ENCODE measurements at places on chromosomes 11 and 22.

DNA sequence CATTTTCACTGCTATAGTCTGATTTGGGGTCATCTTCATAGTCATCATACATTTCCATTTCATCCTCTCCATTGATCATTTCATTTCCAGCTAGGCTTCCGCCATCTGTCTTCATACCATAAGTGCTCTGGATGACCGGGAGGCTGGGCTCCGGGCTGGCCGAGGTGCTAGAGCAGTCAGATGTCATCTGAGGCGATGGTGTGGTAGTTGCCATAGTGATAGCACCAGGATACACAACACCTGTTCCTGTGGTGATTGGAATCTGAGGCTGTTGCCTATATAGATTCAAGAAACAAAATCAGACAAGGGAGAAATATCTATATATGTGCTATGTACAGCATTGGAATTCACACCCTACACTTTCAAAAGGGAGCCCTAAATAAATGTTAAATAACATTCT lies 383.5 kb downstream of the SOX6 start:
- no peak for DNase-seq

DNA sequence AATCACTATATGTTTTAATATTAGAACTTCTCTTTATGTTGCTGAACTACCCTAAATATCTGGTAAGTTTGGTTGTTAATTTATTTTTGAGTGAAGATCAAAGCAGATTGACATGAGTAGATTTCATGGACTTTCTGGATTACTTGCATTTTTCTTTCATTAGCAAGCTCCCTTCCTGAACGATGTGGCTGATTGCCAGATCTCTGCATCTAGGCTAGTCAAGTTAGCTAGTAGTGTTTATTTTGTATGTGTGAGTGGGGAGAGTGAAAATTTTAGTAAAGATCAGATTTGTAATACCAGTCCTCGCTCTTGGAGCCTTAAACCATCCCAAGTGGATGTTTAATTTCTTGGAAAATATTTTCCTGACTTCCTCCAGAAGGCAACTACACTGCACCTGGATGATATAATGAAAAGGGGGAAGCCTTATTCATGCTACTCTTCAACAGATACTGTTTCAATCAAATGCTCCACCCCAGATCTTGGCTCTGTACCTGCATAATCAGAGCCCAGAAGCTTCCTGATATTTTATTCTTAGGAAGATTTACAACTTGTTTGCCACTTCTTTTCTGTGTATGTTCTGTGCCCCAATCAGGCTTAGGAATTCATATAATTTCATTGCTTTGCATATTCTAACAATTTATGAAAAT lies 143.2 kb upstream of the GRIA4 start:
- DNase-seq = no peak

GRCh38 chr11:45805305-45806071 lies 539 bp downstream of the SLC35C1 start:
- no peak for DNase-seq

DNA sequence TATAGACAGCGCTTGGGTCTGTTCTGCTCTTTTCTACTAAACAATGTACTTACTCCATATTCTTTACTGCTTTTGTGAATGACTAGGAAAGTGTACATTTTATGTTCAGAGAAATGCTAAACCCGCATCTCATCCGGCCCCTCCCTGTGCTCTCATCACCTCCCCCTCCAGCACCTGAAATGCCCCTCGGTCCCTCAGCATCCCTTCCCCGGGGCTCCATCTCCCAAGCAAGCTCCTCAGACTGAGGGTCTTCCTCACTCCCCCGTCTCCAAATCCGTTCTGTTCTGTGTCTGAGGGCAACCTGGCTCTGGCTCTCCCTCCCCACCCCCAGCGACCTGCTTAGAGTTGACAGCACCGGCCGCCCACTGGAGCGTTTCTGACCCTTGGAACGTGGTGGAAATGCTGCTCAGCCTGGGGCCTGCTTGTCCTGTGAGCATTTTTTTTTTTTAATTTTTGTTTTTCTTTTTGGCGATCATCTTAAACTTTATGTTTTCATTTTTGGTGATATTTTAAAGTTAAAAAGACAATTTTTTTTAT lies 1.4 kb downstream of the SELENOO start:
- no peak for DNase-seq

DNA sequence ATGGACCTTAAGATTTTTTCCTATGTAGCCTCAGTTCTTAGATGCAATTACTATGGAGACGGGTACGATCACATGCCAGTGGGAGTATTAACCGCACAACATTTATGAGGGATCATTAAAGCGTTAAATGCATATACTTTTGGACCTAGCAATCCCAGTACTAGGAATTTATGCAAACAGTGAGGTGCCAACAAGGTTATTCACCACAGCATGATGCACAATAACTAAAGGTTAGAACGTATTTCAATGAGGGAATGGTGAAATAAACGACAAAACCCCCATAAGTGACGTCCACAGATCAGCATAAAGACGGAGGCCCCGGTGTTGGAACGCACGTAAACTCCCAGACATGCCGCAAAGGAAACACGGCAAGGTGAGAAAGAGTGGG lies 539 bp downstream of the SIRT3 start:
- DNase-seq = no peak

GRCh38 chr11:10752061-10752460 lies 1.0 kb downstream of the CTR9 start:
- no peak for DNase-seq

- no peak for DNase-seq
Measured at GRCh38 chr11:120273432-120273831, 33.5 kb downstream of the POU2F3 start.

- no peak for DNase-seq
Measured at GRCh38 chr22:36546092-36546804, 17.3 kb upstream of the EIF3D start.

- DNase-seq = no peak
Measured at GRCh38 chr22:46693634-46694415, 44.2 kb downstream of the CERK start.

- DNase-seq = no peak
Measured at GRCh38 chr11:74926304-74927030, 22.4 kb downstream of the XRRA1 start.

DNA sequence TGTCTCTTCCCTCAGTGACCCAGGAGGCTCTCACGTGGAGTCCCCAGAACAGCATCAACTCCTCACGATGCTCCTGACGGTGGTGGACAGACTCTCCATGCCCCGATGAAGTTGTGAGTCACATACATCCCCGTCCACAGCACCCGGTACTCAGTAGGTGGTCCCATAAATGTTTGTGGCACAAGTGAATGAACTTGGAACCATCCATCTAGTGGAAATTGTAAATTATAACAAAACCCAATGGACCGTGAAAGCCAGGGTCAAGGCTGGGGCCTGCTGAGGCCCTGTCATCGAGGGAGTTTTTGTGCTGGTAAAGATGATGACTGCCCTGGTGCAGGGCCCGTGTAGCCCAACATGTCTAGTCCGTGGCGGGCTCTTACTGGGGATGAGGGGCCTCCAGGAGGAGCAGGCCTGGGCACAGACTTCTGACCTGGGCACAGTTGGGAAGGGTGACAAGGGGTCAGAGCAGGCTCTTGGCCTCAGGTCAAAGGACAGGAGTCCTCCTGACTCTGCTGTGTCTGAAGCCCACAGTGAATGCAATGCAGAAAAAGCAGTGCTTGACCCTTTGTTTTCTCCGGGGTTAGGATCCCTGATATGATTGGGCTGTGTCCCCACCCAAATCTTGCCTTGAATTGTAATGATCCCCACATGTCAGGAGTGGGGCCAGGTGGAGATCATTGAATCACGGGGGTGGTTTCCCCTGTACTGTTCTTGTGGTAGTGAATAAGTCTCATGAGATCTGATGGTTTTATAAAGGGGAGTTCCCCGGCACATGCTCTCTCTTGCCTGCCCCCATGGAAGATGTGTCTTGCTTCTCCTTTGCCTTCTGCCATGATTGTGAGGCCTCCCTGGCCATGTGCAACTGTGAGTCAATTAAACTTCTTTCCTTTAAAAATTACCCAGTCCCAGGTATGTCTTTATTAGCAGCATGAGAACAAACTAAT lies 20.0 kb upstream of the SMIM38 start:
- no peak for DNase-seq

- DNase-seq = no peak
Measured at GRCh38 chr11:77110836-77111235, 8.2 kb downstream of the OMP start.

GRCh38 chr11:36507824-36508489 lies 2.1 kb downstream of the TRAF6 start:
- no peak for DNase-seq

DNA sequence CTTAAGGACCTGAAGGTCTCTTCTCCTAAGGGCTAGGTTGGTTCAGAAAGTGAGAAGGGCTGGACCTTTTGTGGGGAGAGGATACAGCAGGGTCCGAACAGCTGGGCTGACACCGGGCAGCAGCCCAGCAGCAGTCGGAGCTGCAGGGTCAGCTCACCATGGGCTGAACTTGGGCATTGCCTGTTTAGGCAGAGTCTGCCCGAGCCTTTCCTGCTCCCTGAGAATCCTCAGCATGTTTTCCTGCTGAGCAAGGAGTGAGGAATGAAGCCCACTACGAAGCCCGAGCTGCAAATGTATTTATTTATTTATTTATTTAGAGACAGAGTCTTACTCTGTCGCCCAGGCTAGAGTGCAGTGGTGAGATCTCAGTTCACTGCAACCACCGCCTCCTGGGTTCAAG lies 83.9 kb downstream of the PTPRJ start:
- no peak for DNase-seq

GRCh38 chr11:73206801-73207200 lies 11.3 kb upstream of the P2RY2 start:
- no peak for DNase-seq

GRCh38 chr11:12377106-12377823 lies at the start of gene PARVA:
Gene PARVA, plus strand, starts transcription at chr11:12377571. Its CDS starts 77 bp downstream, at chr11:12377648.
- DNase-seq = no peak

GRCh38 chr11:134580610-134580975 lies 168.6 kb upstream of the B3GAT1 start:
- DNase-seq = no peak

- no peak for DNase-seq
Measured at GRCh38 chr11:20032577-20033260, 127.6 kb downstream of the DBX1 start.

- no peak for DNase-seq
Measured at GRCh38 chr11:2806351-2807024, 79.1 kb downstream of the CDKN1C start.

GRCh38 chr11:26014456-26015115 lies 317.3 kb upstream of the ANO3 start:
- no peak for DNase-seq

GRCh38 chr11:112590764-112591163 lies 330.1 kb upstream of the PLET1 start:
- no peak for DNase-seq

- no peak for DNase-seq
Measured at GRCh38 chr11:98766903-98767302, 253.8 kb upstream of the CNTN5 start.

DNA sequence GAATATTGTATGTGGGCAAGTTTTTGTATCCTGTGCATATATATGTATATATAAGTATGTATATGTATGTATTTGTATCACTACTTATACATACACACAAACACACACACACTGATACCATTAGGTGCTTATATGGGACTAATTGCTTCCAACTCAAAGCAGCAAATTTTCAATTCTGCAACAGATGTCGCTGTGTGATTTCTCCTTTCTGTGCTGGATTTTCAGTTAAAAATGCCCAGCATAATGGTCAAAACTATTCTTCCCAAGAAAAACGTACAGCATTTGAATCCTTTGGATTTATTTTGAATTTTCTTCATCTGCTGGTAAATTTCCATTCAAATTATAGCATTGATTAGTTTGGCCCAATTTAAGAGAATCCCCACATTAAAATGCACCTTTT lies 4.3 kb downstream of the CADM1 start:
- DNase-seq = no peak

DNA sequence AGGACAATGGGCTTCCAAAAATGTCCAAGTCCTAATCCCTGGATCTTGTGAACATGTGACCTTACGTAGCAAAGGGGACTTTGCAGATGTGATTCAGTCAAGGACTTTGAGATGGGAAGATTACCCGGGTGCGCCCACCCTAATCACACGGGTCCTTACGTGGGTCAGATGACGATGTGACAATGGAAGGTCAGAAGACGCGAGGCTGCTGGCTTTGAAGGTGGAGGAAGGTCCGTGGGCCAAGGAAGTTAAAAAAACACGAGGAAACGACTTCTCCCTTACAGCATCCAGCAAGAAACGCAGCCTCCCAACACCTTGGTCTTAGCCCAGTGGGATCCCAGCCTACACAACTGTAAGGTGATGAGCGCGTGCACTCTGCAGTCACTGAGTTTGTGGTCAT lies 860.1 kb downstream of the TBC1D22A start:
- no peak for DNase-seq

GRCh38 chr11:134727204-134727603 lies 315.2 kb upstream of the B3GAT1 start:
- DNase-seq = no peak

DNA sequence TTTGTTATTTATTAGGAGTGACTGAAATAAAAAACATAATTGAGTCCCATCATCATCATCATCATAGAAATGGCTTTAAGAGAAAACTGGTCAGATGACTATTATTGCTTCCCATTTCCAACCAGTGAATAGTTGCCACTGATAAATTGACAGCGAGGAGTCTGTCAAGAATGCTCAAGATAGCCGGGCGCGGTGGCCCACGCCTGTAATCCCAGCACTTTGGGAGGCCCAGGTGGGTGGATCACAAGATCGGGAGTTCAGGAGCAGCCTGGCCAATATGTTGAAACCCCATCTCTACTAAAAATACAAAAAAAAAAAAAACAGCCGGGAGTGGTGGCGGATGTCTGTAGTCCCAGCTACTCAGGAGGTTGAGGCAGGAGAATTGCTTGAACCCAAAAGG lies 1.9 kb downstream of the WBP2NL start:
- DNase-seq = no peak

GRCh38 chr11:73480677-73481076 lies 104.5 kb downstream of the RELT start:
- DNase-seq = no peak

DNA sequence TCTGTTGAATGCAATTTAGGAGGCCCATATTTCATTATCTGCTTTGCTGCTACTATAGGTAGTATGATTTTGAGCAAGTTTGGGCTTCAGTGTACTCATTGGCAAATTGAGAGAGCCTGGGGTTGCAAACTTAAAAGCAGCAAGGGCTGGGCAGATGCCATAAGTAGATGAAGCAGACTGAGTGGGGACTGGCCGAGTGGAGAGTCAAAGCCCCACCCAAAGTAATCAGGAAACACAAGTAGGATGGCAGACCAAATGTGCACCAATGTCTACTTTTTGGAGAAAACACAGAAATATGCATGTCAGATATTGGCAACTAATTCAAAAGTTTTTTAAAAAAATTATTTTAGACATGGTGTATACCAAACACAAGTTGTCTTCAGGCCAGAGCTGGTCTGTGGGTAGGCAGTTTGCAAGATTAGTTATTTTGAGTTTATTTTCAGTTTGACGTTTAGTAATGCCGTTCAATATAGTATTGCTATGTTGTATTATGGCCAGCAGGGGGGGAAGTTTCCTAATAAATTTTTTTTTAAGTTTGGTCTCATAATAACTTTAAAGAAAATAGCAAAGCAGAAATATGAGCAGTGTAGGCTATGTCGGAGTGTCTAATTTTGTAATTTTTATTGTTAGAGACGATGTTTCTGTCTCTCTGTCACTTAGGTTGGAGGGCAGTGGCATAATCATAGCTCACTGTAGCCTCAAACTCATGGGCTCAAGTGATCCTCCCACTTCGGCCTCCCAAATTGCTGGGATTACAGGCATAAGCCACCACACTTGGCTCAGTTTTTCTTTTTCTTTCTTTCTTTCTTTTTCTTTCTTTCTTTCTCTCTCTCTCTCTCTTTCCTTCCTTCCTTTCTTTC lies 105.1 kb downstream of the HIPK3 start:
- DNase-seq = no peak
